ENCODE measurements at places on chromosomes 5 and 9. TPM values are rescaled to one million over a fixed set of nuclear protein-coding genes. Genes with fewer than 3 reads are reported as not detected.

- peak overlapping the region; percentile 80 for H3K27ac ChIP-seq
- H3K27me3 ChIP-seq, result no peaks in the 10 kb centered on the region
- H3K4me3 ChIP-seq, result no peak overlapping the region
- no peak for DNase-seq
- H3K36me3 ChIP-seq, result no peaks in the 10 kb centered on the region
- peaks cover 33% of the 10 kb centered on the region for H3K4me1 ChIP-seq
These were observed 9.8 kb upstream of the IRF1 start for GRCh38 chr5:132500244-132500930.

Gene TICAM2
- 2.4 TPM for total RNA-seq

DNA sequence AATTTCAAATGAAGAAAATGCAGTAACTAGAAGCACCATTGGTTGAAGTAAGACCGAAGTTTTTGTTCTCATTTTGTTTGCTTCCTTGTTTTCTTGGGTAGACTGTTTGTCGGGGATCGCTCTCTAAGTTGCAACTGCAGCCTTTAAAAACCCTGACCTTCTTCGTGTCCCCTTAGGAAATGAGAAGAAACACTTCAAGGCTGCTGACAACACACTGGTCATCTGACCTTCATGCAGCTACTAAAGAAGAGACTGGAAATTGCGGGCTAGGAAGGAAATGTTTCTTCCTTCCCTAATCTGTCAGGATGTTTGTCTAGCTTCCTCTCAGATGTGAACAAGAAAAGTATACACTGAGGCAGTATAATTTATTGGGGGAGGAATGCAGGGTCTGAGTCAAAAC, 50.7 kb upstream of the CHSY3 start:
- H3K4me3 ChIP-seq, result no peak overlapping the region
- H3K36me3 ChIP-seq, result no peaks in the 10 kb centered on the region
- no peaks in the 10 kb centered on the region for H3K27me3 ChIP-seq

- H3K4me3 ChIP-seq, result no peak overlapping the region
- H3K4me1 ChIP-seq, result no peaks in the 10 kb centered on the region
- no peaks in the 10 kb centered on the region for H3K36me3 ChIP-seq
These were observed 129.1 kb upstream of the SPRY4 start for GRCh38 chr5:142453932-142454331.

Gene CYLC2
- total RNA-seq, result not detected

DNA sequence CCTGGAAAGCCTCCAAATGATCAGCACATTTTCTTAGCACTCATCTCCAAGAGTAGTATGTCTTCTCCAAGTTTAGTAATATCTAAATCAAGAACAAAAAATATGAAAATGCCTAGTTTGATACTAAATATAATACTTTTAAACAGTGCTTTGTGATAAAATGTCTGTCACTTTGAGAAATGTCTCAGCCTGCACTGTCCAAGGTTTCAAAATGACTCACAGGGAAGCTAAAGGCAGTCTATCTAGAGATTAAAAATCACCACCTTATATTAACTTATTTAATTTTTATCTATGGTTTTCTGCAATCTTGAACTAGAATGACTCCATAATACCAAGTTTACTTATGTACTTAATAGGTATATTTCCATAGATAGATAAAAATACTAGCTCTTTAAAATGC, 633.0 kb upstream of the C9orf72 start:
- H3K27ac ChIP-seq, result no peak overlapping the region
- H3K36me3 ChIP-seq, result no peaks in the 10 kb centered on the region
- H3K27me3 ChIP-seq, result no peaks in the 10 kb centered on the region
- no peak for DNase-seq
- H3K4me1 ChIP-seq, result no peaks in the 10 kb centered on the region

- H3K36me3 ChIP-seq, result no peaks in the 10 kb centered on the region
- no peak for DNase-seq
- H3K4me1 ChIP-seq, result no peaks in the 10 kb centered on the region
- H3K4me3 ChIP-seq, result no peak overlapping the region
These were observed 33.5 kb upstream of the SLC28A3 start for GRCh38 chr9:84374013-84374412.

GRCh38 chr9:23309800-23310199, 516.2 kb downstream of the ELAVL2 start:
- H3K27me3 ChIP-seq, result no peaks in the 10 kb centered on the region
- no peak overlapping the region for H3K4me3 ChIP-seq
- no peaks in the 10 kb centered on the region for H3K4me1 ChIP-seq
- no peak for DNase-seq
- no peak overlapping the region for H3K27ac ChIP-seq

Gene MARCOL
- total RNA-seq, result 0.27 TPM

DNA sequence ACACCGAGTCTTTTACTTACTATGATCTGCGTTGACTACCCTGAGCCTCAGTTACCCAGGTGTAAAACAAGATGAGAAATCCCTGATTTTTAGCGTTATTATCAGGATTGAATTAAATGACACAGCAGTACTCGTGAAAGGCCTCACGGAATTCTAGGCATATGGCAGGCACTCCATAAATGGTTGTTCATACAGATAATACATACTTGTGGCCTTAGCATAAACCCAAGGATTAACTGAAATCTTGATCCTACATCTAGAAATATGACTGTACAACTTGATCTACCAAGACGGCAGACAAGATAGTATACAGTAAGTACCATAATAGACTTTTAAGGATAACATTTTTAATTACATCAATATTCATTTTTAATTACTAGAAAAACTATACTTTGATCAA, 409.8 kb downstream of the BNC2 start:
- H3K27me3 ChIP-seq, result no peaks in the 10 kb centered on the region
- no peak overlapping the region for H3K27ac ChIP-seq
- H3K4me1 ChIP-seq, result no peaks in the 10 kb centered on the region
- H3K36me3 ChIP-seq, result no peaks in the 10 kb centered on the region

GRCh38 chr5:75611311-75612225, at the start of gene ANKDD1B:
Gene ANKDD1B, plus strand, starts transcription at chr5:75611453. Its CDS starts 182 bp downstream, at chr5:75611635.
- peak; percentile 54 for DNase-seq
- peak within 1 kb of the TSS; percentile 67 for H3K4me3 ChIP-seq
- no peaks in the 10 kb centered on the region for H3K36me3 ChIP-seq

DNA sequence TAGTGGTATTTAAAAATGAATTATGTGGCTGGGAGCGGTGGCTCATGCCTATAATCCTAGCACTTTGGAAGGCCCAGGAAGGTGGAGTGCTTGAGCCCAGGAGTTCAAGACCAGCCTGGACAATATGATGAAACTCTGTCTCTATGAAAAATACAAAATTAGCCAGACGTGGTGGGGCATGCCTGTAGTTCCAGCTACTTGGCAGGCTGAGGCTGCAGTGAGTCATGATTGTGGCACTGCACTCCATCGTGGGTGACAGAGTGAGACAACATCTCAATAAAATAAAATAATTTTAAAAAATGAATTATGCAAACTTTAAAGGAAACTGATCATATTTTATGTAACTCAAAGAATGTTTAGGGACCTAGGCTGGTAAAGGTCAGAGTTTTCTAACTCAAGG, 310.8 kb upstream of the DMRT1 start:
- DNase-seq, result no peak
- H3K4me1 ChIP-seq, result peaks cover 3% of the 10 kb centered on the region
- H3K4me3 ChIP-seq, result no peak overlapping the region
- H3K36me3 ChIP-seq, result no peaks in the 10 kb centered on the region
- H3K27ac ChIP-seq, result no peak overlapping the region

- H3K27me3 ChIP-seq, result no peaks in the 10 kb centered on the region
- H3K4me3 ChIP-seq, result no peak overlapping the region
- H3K4me1 ChIP-seq, result no peaks in the 10 kb centered on the region
- DNase-seq, result no peak
These were observed 6.4 kb upstream of the ABLIM3 start for GRCh38 chr5:149134778-149135500.

Gene HAVCR2
- 1.3 TPM for total RNA-seq

DNA sequence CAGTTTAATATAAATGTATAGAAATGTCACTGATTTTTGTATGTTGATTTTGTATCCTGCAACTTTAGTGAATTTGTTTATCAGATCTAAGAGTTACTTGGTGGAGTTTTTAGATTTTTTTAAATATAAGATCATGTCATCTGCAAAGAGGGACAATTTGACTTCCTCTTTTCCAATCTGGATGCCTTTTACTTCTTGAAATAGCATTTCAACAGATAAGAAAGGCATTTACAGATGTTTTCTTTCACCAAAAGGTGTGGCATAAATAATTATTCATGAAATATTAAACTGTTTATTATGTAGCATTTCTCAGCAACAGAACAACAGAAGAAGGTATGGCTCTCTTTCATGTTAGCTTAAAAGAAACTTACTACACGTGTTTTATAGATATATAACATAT, 34.9 kb upstream of the NIPBL start:
- H3K4me1 ChIP-seq, result no peaks in the 10 kb centered on the region
- no peak overlapping the region for H3K4me3 ChIP-seq
- no peak for DNase-seq
- H3K36me3 ChIP-seq, result no peaks in the 10 kb centered on the region
- H3K27ac ChIP-seq, result no peak overlapping the region
- no peaks in the 10 kb centered on the region for H3K27me3 ChIP-seq

GRCh38 chr9:589723-590122, 251.8 kb upstream of the DMRT1 start:
- H3K27me3 ChIP-seq, result no peaks in the 10 kb centered on the region
- DNase-seq, result no peak
- H3K4me3 ChIP-seq, result no peak overlapping the region
- no peaks in the 10 kb centered on the region for H3K36me3 ChIP-seq

Gene ZNF782
- 4.5 TPM for total RNA-seq
